ENCODE measurements at places on chromosomes 11 and 22.
A peak's percentile ranks its signal among the peaks of the same experiment; 100 is the strongest.

GRCh38 chr11:126186708-126187529 lies 24.5 kb downstream of the RPUSD4 start:
- no peak for DNase-seq

DNA sequence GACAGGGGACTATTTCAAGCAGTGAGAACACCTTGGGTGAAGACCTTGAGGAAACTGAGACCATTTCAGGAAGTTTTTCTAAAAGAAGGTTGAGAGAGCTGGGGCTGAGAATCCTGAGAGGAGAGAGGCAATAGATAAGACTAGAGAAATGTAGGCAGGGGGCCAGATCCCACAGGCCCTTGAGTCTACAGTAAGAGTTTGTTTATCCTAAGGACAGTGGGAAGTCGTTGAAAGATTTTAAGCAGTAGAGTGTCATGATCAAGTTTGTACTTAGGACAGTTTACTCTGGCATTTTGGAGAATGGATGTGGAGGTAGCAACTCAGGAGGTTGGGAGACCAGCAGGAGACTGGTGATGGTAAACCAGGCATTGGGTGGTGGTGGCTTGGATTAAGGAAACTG lies 17.1 kb downstream of the HSD17B12 start:
- DNase-seq: no peak

DNA sequence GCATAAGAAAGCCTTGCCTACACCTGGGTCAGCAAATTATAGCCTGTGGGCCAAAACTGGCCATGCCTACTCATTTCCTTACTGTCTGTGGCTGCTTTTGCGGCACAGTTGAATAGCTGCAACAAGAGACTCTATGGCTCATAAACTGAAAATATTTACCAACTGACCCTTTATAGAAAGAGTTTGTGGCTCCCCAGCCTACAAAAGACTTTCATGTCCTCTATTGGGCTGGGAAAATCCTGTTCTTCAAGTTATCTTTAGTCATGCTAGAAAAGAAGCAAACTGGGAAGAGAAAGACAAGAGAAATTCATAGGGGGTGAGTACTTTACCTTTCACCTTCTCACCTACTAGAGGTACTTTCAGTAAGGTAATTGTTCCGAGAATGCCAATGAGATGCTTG lies 175.1 kb downstream of the SWAP70 start:
- DNase-seq: no peak

DNA sequence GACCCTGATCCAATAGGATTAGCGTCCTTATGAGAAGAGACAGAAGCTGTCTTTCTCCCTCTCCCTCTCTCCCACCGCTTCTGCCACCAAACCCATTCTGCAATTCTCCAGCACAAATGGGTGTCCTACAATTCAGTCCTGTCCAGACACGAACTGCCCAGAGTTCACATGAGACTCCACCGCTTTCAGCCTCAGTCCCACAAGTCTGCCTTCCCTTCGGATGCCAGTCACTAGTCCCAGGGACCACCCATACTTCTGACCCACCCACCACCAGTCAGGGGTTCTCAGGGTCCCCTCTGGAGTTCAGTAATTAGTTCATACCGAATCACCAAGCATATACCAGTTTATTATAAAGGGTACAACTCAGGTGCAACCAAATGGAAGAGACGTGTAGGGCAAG lies 73.6 kb downstream of the TRIM29 start:
- DNase-seq: no peak

DNA sequence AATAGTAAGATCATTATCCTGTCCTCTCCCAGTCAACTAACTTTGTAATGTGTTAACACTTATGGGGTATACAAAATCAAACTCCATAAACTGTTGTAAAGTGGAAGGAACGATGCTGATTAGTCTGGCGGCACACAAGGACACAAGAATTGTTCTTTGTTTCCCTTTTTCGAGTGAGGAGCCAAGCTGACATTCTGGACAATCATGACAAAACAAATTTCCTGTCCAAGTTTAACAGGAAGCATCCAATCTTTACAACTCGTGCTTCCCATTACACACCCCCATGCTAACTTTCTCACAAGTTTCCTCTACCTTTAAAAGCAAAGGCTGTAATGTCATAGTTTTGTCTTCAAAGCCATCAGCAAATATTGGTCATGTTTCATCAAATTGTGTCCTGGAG lies 20.4 kb upstream of the LDLRAD3 start:
- DNase-seq: no peak

DNA sequence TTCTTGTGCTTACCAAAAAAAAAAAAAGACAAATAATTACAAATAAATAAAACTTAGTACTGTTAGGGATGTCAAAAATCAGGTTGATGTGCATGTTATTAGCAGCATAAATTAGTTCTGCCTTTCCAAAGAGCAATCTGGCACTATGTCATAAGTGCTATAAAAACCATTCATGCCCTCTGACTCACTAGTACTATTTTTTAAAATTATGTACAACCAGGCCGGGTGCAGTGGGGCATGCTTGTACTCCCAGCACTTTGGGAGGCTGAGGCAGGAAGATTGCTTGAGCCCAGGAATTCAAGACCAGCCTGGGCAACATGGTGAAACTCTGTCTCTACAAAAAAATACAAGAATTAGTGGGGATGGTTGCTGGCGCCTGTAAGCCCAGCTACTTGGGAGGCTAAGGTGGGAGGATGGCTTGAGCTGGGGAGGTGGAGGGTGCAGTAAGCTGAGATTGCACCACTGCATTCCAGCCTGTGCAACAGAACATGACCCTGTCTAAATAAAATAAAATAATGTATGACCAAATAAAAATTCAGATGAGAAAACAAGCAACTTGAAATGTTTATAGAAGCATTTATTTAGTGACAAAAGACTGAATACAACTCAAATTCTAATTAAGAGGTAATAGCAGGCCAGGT lies 25.3 kb downstream of the UEVLD start:
- DNase-seq: no peak

- no peak for DNase-seq
Observed at GRCh38 chr11:19878520-19878919, 165.9 kb downstream of the NAV2 start.

DNA sequence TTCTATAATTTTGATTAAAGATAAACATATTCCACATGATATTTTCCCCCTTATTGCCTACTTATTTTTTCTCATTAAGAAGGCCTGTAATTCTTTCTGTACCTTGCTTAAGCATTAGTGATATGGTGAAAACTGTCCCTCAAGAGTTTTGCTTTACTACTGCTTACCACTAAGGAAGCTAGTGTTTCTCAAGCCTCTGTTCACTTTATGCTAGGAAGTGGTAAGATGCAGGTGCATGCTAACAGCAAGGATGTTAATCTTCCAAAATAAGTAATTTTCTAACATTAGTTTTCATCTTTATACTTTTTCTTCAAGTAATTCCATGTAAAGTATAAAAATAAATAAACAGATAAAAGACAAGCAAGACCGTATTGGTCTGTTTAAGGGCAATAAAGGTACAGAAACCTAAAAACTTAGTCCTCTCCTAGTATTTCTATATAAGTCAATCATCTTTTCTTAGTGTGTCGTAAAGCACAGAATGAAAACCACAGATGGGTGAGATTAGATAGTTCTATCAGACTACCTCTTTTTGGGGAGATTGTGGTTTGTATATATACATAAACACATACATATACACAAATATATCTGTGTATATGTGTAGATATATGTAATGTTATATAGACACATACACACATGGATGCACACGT lies 731.0 kb upstream of the CNTN5 start:
- no peak for DNase-seq

DNA sequence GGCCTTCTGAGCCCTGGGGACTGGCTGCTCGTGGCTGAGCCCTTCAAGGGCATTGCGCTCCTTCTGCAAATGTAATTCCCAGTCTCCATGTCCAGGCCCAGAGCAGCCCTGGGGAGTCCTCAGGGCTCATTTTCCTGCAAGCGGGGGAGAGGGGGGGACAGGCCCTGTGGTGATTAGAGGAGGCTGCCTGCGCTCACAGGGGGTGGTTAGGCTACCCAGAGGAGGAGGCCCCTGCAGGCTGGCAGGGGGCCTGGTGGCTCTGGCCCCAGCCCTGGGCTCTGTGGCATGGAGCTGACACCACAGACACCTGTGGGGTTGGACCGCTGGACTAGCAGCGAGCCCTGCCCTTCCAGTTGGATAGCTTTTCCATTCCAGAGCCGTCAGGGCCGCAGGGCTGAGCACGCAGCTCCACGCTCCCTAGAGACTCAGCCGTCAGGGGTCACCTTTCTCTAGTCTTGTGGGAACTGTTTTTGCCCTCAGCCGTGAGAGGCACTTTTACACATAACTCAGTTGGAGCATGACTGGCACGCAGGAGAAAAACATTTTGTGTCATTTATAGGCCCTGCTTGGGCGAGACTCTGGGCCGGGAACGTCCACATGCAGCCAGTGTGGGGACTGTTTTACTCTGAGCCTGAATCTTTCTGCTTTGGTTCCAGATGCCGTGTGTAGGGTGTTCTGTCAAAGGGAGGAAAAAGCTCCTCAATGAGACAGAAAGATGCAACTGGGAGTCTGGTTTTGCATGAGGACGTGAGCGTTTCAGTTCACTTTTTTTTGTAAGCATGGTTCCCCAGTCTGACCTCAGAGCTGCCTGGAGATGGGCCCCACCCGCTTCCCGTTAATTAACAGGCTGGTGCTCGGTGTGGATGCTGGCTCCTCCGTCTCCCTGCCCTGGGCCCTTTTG lies 58.1 kb downstream of the LRP5 start:
- DNase-seq: no peak

DNA sequence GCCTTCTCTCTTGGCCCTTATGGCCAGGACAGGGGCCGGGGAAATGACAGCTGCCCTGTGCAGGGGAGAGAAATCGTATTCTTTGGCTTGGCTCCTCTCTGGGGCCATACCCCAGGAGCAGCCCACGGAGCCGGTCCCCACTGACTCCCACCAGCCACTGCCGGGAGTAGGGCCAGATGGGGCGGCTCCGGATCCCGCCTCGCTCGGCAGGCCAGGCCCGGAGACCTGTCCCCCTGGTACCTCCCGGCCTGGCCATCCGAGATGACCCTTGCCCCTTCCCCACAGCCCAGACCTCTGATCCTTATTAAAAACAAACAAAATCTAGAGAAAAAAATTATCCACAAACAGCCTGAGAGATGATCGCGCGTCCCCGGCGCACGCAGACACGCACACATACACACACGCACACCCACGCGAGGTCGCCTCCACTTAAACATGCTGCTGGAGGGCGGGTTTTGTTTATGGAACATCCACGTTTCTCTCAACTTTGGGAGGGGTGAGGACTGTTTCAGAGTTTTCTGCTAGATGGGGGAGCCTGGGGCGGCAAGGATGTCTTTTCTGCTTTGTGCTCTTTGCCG lies 59.1 kb downstream of the IGLL1 start:
- no peak for DNase-seq

DNA sequence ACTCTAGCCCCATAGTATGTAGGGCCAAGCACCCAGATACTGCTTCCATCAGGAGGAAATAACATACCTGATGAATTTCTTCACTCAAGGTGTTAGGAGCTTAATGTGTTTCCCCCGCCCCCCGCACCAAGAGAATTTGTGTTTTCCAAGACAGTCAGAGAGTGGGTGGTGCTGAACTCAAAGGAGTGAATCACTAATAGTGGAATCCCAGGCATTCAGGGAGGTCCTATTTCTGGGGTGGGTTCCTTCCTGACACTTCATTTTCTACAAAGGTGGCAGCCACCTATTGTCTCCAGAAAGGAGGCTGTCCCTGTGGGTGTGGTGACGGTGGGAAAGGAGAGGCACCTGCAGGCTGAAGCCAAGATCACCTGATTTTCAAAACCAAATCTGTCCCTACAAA lies 50.8 kb upstream of the ELF5 start:
- no peak for DNase-seq

DNA sequence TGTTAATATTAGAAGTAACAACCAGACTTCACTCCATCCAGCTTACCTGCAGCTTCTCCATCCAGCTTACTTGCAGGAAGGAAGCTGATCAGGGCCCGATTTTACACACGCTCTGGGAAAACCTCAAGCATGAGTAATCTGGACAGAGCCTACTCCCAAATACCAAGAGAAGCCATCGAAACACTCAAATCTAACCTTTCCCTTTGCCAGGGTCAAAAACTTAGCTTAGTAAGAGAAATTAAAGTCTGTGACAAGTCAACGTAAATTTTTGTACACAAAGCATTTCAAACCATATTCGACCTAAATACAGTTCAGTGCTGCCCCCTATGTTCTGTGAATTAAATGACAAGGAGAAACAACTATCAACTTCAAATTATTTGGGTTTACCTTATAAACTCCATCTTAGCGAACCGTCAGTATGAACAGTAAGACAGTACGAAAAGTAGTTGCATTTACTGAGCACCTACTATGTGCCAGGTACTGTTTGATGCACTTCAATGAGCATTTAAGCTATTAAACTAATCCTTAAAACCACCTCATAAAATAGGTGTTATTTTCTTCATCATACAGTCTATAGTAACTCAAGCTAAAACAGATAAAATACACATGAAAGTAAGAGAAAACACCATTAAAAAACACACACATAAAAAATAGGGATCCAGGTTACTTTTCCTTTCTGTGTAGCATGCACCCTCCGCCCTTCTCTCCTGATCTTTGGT lies 36.9 kb downstream of the ARFGAP3 start:
- DNase-seq: no peak

DNA sequence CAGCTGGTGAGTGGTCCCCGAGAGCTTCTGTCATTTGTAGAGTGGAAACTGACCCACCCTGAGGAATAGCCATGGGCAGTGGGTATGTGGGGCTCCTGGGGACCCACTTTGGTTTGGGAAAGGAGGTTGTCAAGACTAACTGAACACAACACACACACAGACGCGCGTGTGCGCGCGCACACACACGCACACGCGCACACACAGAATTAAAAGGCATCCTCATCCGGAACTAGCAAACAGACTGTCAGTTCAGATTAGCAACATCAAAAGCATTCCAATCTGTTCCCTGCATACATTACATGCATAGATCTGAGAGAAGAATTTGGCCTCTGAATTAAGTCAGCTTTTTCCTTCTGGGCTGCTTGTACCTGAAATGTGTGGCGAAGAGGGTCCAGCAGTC lies 284.7 kb downstream of the ST3GAL4 start:
- DNase-seq: no peak

DNA sequence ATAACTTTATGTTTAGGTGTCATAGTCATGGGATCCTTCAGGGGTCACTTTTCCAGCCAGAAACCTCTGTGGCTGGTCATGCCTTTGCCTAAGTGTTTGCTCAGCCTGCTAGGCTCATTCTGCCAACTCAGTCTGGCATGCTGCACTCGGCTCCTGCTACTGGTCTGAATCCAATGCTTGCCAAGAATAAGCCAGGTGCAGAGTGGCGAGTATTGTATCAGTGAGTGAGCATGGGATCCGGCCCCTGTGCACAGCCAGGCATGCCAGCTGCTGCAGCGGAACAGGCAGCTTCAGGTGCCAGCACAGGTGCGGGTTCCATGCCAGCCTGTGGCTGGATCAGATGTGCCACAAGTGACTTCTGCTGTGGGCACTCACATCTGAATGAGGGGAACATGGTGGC lies 1269.3 kb upstream of the CNTN5 start:
- no peak for DNase-seq

- DNase-seq: peak; percentile 68
Observed at GRCh38 chr22:38202437-38203089, 769 bp downstream of the MAFF start.

GRCh38 chr22:25930083-25930482 lies 188.1 kb downstream of the MYO18B start:
- DNase-seq: no peak

GRCh38 chr11:6745465-6746015 lies 26.2 kb downstream of the OR2AG2 start:
- DNase-seq: no peak

- no peak for DNase-seq
Observed at GRCh38 chr11:119790476-119790875, 61.5 kb upstream of the NECTIN1 start.

GRCh38 chr11:86152901-86153300 lies 84.0 kb upstream of the PICALM start:
- no peak for DNase-seq

- DNase-seq: no peak
Observed at GRCh38 chr22:49295851-49296560, 531.7 kb downstream of the BRD1 start.

GRCh38 chr11:74936087-74936486 lies 12.8 kb downstream of the XRRA1 start:
- no peak for DNase-seq

Measured in activated T-cell treated with anti-CD3 and anti-CD28 coated beads, Interleukin-2, amount 50 U/mL, for 48 hours (primary cell).